ENCODE measurements at places on chromosomes 2 and 18.

DNA sequence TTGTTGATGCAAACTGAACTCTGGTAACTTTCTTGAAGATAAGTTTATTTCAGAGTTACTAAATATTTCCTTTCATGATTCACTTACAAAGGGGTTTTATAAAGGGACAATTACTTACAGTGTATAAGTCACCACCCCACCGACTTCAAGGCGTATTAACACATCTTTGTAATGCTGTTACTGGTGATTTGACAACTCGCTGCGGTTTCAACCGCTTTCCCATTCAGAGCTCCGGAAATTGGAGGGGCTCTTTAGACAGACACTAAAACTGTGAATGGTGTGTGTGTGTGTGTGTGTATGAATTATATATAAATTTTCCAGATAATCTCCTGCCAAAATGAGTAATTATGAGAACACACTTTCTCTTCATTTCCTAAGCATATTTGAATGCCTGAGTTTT lies 4.9 kb downstream of the TM4SF20 start:
- DNase-seq: no peak

DNA sequence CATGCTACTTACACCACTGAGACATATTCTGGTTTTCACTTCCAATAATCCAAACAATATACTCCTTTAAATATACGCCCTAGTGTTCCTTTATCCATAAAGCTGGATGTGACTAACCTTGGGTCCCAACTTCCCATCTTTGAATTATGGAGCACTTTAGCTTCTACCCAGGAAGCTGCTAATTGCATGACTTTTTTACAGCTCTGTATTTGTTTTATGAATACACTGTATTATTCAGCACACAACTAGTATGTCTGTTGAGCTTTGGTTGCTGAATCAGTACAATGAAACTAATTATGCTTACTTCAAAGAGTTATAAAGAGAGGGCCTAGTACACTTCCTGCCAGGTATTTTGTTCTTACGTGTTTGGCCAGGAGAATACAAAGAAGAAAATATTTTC lies 118.5 kb downstream of the BAZ2B start:
- DNase-seq: no peak

DNA sequence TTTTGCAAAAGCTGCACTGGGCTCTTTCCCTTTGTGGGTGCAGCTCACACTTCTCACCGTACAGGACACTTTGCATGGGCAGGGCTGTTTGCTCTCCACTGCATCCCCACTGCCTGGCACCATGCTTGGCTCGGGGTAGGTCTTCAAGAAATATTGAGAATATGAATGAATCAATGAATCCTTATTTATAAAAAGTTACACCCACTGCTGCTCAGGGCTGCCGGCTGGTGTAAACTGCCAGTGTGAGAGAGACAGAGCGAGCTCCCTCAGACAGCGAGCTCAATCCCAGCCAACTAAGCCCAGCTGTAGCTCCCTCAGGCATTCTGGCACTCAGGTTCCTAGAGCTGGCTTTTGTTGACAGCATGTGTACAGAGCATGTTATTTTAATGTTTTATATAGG lies 3.4 kb downstream of the TMEM185B start:
- no peak for DNase-seq

GRCh38 chr2:25254961-25255360 lies 86.6 kb upstream of the POMC start:
- DNase-seq: no peak

- DNase-seq: no peak
Measured at GRCh38 chr18:22015156-22015555, 154.2 kb upstream of the GATA6 start.

DNA sequence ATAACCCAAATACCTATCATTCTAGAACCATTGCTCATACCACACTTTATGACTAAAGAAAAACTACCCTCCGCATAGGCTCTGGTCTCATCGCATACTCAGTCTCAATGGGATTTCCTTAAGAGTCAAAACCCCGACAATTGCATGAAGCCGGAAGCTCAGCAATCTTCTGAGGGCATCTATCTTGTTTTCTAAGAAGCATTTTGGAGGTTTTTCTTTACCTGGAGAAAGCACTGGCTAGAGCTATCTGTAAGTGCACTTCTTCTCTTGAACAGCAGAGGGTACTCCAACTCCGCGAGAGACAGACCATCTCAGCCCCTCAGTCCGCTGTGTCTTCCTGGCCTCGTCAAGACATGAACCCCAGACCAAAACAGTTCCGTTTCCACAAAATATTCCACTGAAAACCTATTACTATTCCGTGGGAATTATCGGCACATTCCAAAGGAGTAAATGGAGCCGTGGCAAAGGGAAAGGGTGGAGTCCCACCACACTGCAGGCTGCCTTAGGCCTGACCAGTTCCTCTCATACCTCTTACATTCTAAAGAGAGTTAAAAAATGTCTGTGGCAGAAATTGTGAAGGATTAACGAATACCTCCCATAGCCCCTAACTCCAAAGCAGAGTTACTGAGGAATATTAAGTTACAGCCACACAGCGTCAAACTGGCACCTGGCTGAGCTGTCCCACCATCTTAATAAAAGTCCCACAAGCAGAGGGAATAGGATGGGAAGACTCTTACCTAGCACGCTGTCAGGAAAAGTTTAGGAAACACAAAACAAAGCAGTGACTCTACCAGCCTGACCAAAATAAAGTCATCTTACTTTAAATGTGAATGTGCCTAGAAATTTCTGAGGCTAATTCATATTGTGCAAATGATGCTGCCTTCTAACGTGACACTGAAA lies 325.6 kb upstream of the VRK2 start:
- DNase-seq: no peak
